ENCODE measurements at places on chromosomes 2 and 18. TPM values are rescaled to one million over a fixed set of nuclear protein-coding genes. Genes with fewer than 3 reads are reported as not detected.

Gene SLC25A12
- 9.9 TPM for total RNA-seq

Gene LYG2
- not detected for total RNA-seq

Gene STPG4
- total RNA-seq = under 0.01 TPM

Gene SLC14A1
- total RNA-seq = not detected

Gene SERPINB4
- total RNA-seq = 0.13 TPM

Gene KIAA2012
- not detected for total RNA-seq

Gene C2orf15
- 0.13 TPM for total RNA-seq

Gene POTEJ
- 0.38 TPM for total RNA-seq

Gene PID1
- 0.25 TPM for total RNA-seq

Gene NOSTRIN
- total RNA-seq = 2.5 TPM

Gene MAP3K19
- not detected for total RNA-seq

Gene SIGLEC15
- under 0.01 TPM for total RNA-seq

Gene ATL2
- total RNA-seq = 47.0 TPM

Gene L3MBTL4
- total RNA-seq = 10.2 TPM

Gene ASAP2
- 29.8 TPM for total RNA-seq

Gene IL18R1
- total RNA-seq = 0.25 TPM

Gene ERMN
- not detected for total RNA-seq

Data from dermis microvascular lymphatic vessel endothelial cell (primary cell).